ENCODE measurements at places on chromosomes 13 and 19.

- no peak for DNase-seq
These were observed 95.7 kb downstream of the KCTD12 start for GRCh38 chr13:76790526-76790925.

- DNase-seq: no peak
These were observed 8.4 kb downstream of the PNMA8B start for GRCh38 chr19:46487178-46487801.

GRCh38 chr13:54536112-54536511 is 1507.5 kb downstream of the OLFM4 start:
- DNase-seq: no peak

GRCh38 chr19:5607318-5608275 is 15.0 kb downstream of the SAFB2 start:
- DNase-seq: no peak

DNA sequence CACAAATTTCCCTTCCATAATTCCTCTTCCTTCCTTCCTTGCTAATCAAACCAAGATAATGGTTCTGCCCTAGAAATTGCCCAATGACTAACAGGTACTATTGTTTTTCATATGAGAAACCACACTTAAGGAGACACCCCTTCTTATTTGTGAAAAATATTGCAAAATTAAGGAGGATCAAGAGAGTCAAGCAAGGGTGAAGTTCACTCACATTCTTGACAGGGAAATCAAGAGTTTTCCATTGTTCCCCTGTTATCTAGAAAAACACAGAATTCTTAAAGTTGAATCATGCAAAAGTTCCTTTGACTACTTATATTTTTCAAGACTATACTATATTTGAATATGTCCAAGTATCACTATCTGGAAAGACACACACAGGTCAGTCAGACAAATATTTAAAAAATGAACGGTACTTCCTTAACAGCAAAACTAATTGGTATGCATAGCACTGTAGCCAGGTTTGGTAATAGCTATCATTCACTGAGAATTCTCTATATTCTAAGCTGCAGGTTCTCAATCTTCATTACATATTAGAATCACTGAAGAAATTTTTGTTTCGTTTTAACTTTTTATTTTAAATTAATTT is 897.2 kb downstream of the DIAPH3 start:
- no peak for DNase-seq

GRCh38 chr13:49625392-49626079 is 2.8 kb upstream of the ARL11 start:
- peak; percentile 30 for DNase-seq

GRCh38 chr13:86567119-86567518 is 767.9 kb upstream of the SLITRK6 start:
- DNase-seq: no peak

- no peak for DNase-seq
These were observed 513.7 kb downstream of the GPC6 start for GRCh38 chr13:93740334-93740733.

DNA sequence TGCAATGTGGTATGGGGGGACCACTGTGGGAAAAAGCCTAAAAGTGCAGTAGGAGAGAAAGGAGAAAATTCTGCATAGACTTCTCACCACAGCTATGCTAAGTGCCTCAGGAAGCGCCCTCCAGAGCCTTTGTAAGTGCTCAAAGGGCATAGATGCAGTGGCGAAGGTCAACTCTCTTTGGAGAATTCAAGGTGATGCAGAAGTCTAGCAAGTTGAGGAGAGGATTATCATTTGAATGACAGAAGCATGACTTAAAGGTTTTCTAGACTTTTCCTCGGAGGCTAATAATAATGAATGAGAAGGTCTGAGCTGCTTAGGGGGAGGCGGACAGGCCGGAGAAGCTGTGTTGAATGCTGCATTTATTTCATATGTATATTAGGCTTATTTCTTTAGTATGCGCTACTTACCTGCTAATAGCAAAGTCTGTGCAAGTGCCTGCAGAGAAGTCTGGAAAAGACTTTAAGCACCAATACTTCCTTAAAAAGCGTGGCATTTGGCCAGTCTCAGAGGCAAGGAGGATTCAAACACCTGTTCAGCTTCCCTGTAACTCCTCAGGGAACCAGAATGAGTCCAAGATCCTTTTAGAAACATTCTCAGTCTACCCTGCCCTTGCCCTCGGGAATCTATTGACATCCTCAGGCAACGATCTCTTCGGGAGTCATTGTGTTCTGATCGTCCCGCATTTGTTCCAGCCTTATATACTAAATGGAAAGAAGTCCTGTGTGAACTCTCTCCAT is 56.2 kb downstream of the FLT1 start:
- no peak for DNase-seq

GRCh38 chr13:28585561-28585960 is 73.4 kb upstream of the POMP start:
- no peak for DNase-seq

DNA sequence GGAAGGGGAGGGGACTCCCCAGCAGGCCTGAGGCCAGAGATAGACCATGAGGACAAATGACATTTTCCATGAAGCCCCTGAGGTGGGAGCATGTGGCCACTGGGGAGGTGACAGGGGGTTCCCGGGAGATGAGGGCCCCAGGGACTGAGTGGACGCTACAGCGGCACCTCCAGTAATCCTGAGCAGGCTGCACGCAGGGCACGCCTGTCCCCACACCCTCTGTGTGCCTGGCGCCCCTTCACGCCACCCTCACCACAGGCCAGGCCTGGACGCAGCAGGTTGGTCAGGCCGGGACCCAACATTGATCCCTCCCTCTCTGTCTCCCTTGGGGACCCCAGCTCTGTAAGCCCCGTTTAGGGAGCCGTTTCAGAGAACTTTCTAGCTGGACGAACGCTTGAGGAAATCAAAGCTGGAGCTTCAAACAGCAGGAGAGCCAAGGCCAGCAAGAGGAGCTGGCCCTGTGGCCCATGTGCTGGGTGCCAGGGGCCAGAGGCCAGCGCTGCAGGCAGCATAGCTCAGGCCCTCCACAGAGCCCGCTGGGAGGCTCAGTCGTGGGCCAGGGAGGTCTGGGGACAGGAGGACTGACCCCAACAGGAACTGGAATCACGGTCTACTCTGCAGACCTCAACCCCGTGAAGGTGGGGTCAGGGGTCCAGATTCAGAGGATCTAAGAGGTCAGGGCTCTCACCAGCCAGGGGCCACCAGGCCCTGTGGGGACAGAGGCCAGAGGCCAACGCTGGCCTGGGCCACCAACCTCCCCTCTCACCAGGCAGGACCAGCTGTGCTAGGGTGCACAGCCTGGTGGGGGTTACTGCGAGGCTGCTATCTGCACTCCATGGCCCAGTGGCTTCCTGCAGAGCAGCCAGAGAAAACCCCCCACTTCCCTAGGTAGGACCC is 14.6 kb downstream of the LSM4 start:
- DNase-seq: no peak

DNA sequence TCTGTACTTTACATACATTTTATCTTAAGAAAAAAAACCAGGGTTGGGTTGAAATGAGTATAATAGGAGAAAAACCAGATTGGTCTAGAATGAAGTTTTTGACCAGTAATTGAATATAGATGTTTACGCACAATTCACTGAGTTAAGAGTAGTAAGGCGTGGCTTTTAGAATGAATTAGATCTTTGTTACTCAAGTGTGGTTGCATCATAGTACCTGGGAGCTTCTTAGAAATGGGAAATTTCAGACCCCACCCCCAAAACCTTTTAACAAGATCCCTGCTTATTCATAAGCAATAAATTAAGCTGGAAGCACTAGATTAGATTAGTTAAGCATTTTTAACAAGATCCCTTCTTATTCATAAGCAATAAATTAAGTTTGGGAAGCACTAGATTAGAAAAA is 28.7 kb upstream of the LMO7 start:
- no peak for DNase-seq

GRCh38 chr13:70841240-70842061 is 733.2 kb upstream of the KLHL1 start:
- DNase-seq: no peak

- no peak for DNase-seq
These were observed 23.3 kb downstream of the ELAVL1 start for GRCh38 chr19:7982103-7982502.

DNA sequence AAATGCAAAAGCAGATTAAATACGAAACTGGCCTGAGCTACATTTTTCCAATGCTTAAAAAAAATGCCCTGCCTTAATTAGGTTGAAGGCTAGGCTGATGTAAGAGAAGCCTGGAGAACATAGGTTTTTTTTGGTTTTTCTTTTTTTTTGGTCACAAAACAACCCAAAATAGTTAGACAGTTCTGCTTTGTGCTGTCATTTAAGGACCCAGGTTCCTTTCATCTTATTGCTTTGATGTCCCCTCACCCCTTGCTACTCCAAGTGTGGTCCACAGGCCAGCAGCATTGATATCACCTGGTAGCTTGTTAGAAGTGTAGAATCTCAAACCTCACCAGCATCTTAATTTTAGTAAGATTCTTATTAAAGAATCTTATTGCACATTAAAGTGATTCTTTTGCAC is 14.4 kb downstream of the TDRD3 start:
- DNase-seq: no peak

DNA sequence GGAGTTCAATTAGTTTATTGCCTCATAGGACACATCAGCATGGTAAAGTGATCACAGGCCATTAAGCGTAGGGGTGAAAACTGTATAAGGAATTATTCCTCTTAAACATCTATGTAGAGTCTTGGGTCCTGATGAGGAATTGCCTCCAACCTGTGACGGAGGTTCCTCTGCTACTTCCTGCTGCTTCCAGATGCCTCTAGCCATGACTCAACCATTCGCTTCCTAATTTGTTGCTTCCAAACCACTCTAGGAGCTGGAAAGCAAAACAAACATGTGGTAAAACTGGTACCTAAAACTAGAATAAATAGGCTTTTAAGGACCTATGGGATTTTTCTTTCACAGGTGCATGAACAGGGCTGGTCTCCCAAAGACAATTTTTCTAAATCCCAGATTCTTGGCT is 253.8 kb downstream of the KLF12 start:
- no peak for DNase-seq

DNA sequence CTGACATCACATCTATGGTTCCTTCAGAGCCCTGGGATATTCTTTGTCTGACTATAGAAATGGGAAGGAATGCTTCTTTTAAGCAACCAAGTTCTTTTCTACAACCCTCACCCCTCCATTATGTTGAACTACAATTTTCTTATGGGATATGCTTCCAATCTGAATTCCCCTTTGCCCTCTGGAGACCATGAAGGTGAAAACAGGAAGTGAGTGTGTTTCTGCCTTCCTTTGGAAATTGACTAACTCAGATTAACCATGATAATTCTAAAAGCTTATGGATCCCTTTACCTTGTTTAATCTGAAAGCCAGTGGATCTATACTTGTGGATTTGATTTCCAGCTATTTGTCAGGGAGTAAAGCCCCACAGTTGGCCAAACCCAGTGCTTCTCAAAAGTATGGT is 90.8 kb upstream of the SERTM1 start:
- DNase-seq: no peak

GRCh38 chr19:8131517-8131916 is 17.9 kb downstream of the FBN3 start:
- DNase-seq: no peak

GRCh38 chr19:55766466-55766865 is 2.5 kb upstream of the RFPL4AL1 start:
- no peak for DNase-seq

DNA sequence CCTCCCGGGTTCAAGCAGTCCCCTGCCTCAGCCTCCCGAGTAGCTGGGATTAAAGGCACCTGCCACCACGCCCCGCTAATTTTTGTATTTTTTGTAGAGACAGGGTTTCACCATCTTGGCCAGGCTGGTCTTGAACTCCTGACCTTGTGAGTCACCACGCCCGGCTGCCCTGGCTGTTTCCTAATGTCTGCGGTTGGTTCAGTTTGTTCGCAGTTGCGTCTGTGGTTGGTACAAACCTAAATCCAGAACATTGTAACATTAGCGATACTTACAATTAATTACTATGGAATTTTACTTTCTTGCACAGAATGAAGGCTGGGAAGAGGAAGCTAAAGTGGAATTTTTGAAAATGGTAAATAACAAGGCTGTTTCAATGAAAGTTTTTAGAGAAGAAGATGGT is 38.1 kb downstream of the RNF17 start:
- no peak for DNase-seq

DNA sequence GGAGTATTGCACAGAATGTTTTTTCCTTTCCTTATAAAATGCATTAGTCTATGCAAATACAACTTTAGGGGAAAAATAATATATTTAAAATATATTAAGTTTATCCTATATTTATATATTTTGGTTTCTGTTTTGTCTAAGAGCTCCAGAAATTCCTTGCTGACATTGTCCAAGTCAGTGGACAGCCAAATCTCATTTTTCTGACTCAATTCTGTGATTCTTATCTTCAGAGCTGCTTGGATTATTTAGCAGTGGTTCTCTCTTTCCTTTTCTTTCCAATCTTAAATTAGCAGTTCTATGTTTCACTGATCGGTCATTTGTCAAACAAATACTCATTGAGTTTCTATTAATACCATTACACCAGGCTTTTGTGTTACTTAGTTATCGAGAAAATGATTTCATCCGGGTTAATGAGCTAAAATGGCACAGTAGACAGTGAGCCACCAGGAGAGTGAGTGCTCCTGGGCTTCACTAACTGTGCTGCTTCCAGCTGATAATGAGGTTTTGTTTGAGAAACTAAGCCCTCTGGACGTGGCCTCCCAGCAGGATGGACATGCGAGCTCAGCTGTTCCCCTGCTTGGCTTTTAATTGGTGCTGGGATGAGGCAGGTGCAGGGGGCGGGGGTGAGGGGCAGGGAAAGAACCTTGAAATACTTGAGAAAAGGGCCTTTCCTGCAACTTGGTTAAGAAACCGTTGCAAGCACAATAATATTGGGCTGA is 44.0 kb downstream of the ATP11A start:
- DNase-seq: no peak

DNA sequence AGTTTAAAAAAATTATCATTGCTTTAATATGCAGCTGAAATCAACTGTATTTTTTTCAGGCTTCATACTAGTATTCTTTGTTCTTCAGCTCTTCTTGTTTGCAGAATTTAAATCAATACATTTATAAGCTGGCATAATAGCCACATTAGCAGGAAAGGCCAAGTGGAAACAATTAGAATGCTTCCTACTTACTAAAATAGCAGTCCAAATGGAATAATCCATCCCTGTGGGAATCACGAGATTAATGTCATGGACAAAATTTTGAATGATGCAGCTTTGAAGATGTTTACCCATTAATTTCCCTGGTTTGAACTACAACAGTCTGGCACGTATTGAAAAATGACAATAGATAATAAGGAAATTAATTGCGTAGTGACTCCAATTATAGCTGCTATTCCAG is 2650.8 kb downstream of the PCDH9 start:
- DNase-seq: no peak

DNA sequence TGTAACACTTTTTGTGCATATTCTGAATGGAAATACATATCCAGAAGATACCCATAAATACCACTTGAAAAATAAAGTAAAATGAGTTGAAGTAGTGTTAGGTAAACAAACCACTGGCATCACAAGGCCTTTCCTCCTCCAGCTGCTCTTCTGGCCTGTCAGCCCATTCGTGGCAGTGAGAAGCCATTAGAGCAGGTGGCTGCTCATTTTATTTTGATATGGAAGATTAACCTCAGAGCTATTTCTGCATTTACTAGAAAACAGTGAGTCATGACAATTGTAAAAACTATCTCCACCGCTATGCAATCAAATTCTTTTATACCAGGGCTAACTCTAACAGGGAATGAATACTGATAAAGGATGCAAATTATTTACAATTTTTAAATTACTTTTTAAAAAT is 2898.1 kb downstream of the PCDH9 start:
- DNase-seq: no peak

- no peak for DNase-seq
These were observed 161.1 kb downstream of the SHISA2 start for GRCh38 chr13:25890671-25891212.

Measured in dorsolateral prefrontal cortex (tissue), 122 donors.